ENCODE measurements at places on chromosomes 3 and 15. TPM values are rescaled to one million over a fixed set of nuclear protein-coding genes. Genes with fewer than 3 reads are reported as not detected.

- H3K27me3 ChIP-seq = no peaks in the 10 kb centered on the region
- no peaks in the 10 kb centered on the region for H3K36me3 ChIP-seq
- no peak overlapping the region for H3K27ac ChIP-seq
- H3K4me1 ChIP-seq = no peaks in the 10 kb centered on the region
- no peak overlapping the region for H3K4me3 ChIP-seq
- DNase-seq = no peak
Measured at GRCh38 chr3:161148832-161149475, 43.8 kb upstream of the B3GALNT1 start.

GRCh38 chr15:38085931-38086568, 151.6 kb downstream of the TMCO5A start:
- H3K27ac ChIP-seq = no peak overlapping the region
- peaks cover 7% of the 10 kb centered on the region for H3K4me1 ChIP-seq
- no peaks in the 10 kb centered on the region for H3K27me3 ChIP-seq
- H3K36me3 ChIP-seq = no peaks in the 10 kb centered on the region

DNA sequence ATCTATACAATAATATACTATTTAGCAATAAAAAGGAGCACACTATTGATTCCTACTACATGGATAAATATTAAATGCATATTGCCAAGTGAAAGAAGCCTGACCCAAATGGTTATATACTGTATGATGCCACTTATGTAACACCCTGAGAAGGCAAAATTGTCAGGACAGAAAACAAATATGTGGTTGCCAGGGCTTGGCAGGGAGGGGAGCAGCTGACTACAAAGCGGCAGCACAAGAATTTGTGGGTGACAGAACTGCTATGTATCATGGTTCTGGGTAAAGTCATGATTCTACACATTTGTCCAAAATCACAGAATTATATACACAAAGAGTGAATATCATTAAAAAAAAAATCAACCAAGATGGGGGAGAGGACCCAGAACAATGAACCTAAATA, 22.5 kb downstream of the TBC1D2B start:
- H3K27me3 ChIP-seq = no peaks in the 10 kb centered on the region
- no peak for DNase-seq
- no peak overlapping the region for H3K27ac ChIP-seq
- H3K4me3 ChIP-seq = no peak overlapping the region
- peaks cover 92% of the 10 kb centered on the region for H3K4me1 ChIP-seq

GRCh38 chr3:136994772-136995516, 37.2 kb downstream of the IL20RB start:
- H3K36me3 ChIP-seq = no peaks in the 10 kb centered on the region
- no peaks in the 10 kb centered on the region for H3K27me3 ChIP-seq
- DNase-seq = peak; percentile 91
- H3K27ac ChIP-seq = peak overlapping the region; percentile 90

DNA sequence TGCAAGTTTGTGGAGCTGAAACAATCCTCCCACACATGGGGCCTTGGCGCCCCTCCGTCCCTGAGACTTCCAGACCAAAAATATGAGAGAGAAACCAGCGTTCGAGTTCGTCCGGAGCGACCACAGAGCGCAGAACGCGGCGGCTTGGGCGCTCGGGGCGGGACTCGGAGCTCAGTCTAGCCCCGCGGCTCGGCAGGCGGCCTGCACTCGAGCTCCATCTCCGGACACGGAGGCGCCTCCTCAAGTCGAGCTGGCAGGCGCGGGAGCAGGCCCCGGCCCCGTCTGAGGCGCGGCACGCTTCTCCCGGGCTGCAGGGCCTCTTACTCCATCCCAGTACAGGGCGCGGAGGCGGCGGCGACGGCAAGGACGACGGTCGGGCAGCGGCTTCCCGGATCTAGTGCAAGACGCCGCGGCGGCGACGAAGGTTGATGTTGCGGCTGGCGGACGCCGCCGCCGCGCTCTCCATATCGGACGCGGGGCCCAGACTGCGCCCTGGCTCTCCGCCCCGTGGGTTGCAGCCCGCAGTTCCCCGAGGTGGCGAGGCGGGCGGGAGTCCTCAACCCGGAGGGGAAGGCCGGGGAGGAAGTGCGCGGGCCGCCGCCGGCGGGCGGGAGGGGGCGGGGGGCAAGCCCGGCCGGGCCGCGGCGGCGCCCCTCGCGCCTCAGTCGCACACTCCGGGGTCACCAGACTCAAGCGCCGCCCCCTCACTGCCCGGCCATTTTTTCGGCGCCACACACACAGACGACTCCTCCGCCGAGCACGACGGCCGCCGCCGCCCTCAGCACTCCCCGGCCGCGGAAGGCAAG, 674 bp downstream of the MSL2 start:
- peak overlapping the region; percentile 99 for H3K27ac ChIP-seq
- H3K4me1 ChIP-seq = peaks cover 34% of the 10 kb centered on the region
- H3K4me3 ChIP-seq = peak overlapping the region; percentile 81
- DNase-seq = peak; percentile 79
- no peaks in the 10 kb centered on the region for H3K36me3 ChIP-seq

DNA sequence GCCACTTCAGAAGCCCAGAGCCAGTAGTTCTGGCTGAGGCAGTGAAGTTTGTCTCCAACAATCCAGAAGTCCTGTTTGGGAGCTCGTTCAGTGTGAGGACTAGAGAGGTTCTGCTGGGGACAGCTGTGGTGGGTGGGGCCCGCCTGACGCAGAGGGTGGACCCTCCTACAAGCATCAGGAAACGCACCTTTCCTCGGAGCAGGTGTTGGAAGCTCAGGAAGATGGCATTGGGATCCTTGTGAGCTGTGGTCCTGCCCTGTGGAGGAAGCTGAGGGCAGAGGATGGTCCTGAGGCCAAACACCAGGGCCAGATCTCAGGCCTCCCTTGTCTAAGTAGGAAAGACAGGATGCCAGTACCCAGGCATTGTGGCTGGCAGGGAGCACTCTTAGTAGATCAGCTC, 5.1 kb downstream of the THPO start:
- no peak for DNase-seq
- H3K4me1 ChIP-seq = peaks cover 22% of the 10 kb centered on the region
- peaks cover 6% of the 10 kb centered on the region for H3K36me3 ChIP-seq
- H3K27me3 ChIP-seq = no peaks in the 10 kb centered on the region
- no peak overlapping the region for H3K4me3 ChIP-seq

GRCh38 chr3:197305854-197306253, 7.4 kb upstream of the DLG1 start:
- H3K27me3 ChIP-seq = no peaks in the 10 kb centered on the region
- DNase-seq = no peak
- H3K27ac ChIP-seq = no peak overlapping the region
- no peak overlapping the region for H3K4me3 ChIP-seq

- H3K36me3 ChIP-seq = no peaks in the 10 kb centered on the region
- H3K27ac ChIP-seq = peak overlapping the region; percentile 97
- H3K27me3 ChIP-seq = no peaks in the 10 kb centered on the region
- H3K4me3 ChIP-seq = no peak overlapping the region
Measured at GRCh38 chr3:156673732-156674045, 701 bp upstream of the TIPARP start.

Gene KLHL40
- not detected for total RNA-seq

Gene CYP8B1
- total RNA-seq = not detected

Gene SCAMP5
- 10.5 TPM for total RNA-seq

Gene GPR62
- 1.8 TPM for total RNA-seq

Gene P2RY1
- 4.5 TPM for total RNA-seq
